MV-4-11 (cell line): ENCODE measurements at places on chromosomes 3 and 15.

- DNase-seq = no peak
Observed at GRCh38 chr3:114928989-114929640, 218.0 kb downstream of the ZBTB20 start.

GRCh38 chr15:66288551-66289185 is 4.7 kb upstream of the DIS3L start:
- no peak for DNase-seq

DNA sequence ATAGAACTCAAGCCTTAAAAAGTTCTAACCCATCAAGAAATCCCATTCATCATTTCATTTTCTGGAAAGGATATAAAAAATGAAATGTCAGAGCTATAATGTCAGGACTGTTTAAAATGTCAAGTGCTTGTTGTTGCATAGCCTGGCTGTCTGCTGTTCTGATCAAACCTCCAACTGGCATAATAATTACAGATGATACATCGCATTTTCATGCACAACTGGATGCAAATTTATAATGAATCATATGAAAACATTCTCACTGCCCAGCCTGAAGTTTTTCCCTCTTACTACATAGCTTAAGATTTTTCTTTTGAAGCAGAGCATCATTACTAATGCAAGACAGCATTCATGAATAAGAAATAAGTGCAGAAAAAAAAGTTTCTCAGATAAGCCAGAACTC is 46.5 kb downstream of the GUCA1C start:
- DNase-seq = no peak

DNA sequence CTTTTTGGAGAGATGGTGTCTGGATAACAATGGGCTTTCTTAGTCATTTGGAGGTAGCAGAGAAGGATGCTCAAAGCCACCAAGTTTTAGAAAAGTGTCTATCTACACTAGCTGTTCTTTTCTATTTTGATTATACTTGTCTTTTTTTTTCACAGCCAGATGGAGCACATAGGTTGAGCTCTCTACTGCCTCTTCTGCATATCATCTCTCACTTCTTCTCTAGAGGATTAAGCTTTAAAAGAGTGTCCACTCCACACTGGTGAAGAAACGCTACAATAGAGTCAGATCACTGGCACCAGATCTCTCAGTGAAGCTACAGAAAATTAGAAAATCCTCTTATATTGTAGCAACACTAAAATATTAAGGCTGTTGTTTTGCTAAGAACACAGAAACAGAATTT is 145.3 kb upstream of the MBNL1 start:
- peak; percentile 5 for DNase-seq

DNA sequence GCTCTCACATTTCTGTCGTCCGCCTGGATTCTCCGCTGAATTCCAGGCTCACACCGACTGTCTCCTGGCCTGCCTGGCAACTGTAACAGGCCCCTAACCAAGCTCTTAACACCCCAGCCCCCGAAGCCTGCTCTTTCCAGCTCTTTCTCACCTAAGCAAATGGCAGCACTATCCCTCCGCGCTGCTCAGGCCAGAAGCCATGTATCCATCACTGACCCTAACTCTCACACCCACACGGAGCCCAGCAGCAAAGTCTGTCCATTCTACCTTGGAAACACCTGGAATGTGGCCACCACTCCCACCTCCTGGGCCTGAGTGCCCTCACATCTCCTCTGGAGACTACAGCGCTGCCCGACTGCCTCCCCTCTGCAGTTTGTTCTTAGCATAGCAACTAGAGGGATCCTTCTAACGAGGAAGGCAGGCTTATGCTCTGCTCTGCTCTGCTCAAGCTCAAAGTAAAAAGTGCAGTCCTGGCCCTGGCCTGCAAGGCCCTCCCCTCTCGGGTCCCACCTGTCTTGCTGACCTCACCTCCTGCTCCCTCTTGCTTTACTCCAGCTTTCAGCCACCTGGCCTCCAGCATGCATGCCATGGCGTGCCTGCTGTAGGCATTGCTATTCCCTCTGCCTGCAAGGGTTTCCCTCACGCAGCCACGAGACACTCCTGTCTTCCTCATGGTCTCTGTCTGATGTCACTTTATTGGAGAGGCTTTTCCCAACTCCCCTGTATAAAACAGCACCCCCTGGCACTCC is 27.2 kb downstream of the FEM1B start:
- no peak for DNase-seq

DNA sequence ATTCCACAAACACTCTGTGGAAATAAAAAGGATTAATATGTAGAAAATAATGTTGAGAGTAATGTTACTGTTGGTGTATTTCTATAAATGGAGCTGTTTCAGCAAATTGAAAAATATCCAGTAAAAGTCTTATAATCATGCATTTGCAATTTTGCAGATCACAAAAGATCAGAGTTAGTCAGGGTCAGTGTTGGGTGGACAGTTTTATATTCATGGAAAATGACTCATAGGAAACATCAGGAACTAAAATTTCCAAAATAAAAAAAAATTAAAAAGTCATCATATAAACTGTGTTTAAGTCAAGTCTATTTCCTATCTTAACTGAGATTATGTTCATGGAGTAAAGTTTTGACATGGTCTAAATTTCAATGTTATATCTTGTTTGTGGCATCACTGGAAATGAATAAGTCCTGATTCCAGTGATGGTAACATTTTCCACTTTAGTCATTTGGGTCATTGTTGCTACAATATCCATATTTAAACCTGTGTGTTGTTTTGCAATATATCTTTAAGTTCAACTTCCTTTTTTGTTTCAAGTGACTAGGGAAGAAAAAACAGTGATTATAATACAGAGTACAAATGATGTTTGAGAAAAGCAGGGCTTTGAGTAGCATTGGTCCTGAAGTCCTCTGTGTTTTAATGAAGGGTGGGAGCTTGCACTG is 37.8 kb downstream of the MITF start:
- DNase-seq = peak; percentile 71

GRCh38 chr15:48800811-48801455 is 9.9 kb downstream of the CEP152 start:
- peak; percentile 41 for DNase-seq

DNA sequence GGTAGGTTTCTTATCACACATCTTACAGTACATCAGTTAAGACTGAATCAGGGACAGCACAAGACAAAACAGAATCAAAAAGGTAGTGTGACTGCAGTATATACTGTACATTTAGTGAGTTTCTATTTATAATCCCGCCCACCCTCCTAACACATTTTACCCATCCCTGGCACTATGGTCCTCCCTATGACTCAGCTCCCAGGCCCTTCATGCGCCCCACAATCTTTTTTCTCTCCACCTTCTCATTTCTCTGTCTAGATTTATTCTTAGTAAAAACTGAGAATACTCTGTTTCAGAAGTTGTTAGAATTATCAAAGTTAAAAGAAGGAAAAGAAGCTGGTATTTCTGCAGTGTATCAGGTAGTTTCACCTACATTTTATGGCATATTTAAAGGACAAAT is 427.3 kb downstream of the CNTN4 start:
- no peak for DNase-seq

GRCh38 chr3:100634493-100635272 is 25.3 kb downstream of the ADGRG7 start:
- peak; percentile 64 for DNase-seq

GRCh38 chr3:189204937-189205336 is 33.2 kb downstream of the TPRG1 start:
- DNase-seq = no peak

DNA sequence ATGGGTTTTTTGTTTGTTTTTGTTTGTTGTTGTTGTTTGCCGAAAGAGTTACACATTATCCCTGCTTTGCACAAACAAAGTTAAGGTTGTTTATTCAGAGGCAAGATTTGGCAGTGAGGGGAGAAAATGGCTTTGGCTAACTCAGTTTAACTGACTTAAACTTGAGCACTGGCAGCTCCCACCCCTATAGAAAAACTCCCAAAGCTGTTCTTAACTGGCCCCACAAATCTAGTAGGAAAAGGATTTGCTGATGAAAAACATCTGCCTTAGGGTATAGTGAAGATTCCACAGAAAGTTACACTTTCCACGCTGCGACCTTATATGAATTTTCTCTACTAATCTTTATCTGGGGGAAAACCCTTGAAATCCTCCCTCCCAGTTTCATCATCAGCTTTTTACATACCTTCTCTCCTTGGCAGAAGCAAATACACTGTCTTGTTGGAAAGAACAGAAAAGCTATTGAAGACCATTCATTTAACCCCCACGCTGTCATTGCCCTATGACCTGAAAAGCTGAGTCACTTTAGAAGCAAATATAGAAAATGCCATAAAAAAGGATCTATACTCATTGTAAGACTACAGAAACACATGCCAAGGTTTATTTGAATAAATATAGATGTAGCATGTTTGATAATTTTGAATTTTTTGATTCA is 551.7 kb downstream of the NR2F2 start:
- DNase-seq = no peak

DNA sequence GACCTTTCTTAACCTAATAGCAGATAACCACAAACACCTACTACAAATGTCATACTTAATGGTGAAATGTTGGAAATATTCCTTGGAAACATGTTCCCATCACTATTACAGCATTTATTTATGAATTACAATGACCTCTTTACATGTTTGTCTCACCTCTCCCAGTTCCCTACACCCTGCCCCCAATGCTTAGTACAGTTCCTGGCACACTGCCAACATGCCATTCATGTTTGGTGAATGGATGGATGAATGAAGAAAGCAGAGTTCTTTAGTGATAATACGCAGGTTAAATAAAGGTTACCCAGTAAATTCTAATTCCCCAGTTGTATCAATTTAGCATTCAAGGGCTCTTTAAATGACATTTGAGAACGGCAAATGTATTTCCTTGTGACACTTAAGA is 259.9 kb upstream of the ATP11B start:
- DNase-seq = no peak

GRCh38 chr15:53875139-53875538 is 103.1 kb upstream of the UNC13C start:
- DNase-seq = no peak

DNA sequence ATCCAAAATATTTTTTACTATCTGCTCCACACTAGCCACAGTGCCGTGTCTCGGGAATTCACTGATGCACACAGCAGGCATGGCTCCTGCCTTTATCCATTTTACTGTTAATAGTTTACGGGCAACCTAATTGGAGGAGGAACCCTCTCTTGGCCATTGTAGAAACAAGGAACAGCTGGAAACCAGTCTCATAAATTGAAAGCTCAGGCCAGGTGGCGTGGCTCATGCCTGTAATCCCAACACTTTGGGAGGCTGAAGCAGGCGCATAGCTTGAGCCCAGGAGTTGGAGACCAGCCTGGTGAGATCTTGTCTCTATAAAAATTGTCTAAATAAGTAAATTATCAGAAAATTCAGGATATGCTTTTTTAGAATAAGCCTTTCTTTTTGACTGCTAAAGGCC is 39.0 kb downstream of the IL5RA start:
- no peak for DNase-seq

- DNase-seq = peak; percentile 44
Observed at GRCh38 chr3:71251156-71251775, 332.3 kb downstream of the FOXP1 start.

DNA sequence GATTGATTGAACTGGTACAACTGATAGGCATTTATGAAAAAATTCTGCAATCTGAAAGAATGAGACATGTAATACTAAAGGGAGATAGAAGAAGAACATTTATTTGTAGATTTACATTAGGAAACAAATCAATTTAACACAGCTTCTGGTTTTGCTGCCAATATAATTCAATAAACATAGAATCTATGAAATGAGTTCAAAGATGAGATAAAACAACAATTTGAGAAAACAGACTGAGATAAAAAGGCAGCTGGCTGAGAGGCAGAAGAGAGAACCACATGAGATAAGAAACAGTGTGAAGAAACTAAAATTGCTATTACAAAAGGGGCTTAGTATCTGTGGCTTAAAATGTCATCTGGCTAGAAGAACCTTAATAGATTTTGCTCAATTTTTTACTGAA is 176.6 kb downstream of the PYDC2 start:
- no peak for DNase-seq
